ENCODE measurements at places on chromosomes 2 and 18.

DNA sequence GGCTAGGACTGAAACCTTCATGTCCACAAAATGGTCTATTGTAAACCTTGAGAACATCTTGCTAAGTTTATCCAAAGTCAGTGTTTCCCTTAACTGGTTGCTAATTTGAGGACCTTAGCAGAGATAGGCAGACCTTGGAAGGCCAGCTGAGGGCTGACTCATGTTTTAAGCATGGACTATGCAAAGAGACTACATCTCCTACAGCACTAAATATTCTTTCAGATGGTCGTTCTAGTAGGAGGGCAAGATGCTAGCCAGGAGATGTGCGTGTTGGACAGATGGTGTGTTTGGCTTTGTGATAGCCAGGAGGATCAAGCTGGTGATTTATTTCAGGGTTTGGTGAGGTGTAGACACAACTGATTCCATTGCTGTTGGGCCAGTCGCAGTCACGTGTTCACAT lies 75.8 kb downstream of the NRP2 start:
- DNase-seq, result no peak

DNA sequence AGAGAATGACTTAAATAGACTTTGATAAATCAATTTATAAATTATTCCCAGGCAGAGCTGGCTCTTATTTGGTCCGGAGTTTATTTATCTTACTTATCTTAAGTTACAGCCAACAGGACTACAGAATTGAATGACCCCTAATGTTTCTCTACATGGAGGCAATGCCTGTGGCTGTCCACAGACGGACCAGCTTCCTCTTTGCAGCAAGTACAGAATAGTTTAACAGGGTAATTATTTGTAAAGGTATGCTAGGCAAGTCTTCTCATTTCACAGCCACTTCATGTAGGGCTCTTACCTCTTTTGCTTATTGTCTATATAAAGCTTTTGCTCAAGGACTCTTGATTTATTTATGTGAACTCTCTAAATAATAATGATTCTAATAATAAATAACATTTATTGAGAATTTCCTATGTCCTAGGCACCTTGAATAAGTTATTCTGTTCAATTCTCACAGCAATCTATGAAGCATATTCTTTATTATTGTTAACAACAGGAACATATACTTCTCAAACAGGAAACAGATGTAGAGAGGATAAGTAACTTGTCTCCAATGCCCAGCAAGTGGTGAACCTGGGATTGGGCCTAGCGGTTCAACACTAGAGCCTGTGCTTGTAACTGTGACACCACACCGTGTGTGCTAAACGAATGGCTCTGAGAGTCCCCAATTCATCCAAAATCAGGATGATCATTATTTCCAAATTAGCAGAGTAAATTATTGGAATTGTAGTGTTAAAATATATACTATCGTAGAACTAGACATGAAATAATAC lies 58.8 kb upstream of the NXPH2 start:
- DNase-seq, result no peak

- peak; percentile 98 for DNase-seq
Observed at GRCh38 chr2:127064642-127065250, 42.2 kb downstream of the BIN1 start.

- DNase-seq, result no peak
Observed at GRCh38 chr2:177325554-177325953, 61.0 kb upstream of the NFE2L2 start.

DNA sequence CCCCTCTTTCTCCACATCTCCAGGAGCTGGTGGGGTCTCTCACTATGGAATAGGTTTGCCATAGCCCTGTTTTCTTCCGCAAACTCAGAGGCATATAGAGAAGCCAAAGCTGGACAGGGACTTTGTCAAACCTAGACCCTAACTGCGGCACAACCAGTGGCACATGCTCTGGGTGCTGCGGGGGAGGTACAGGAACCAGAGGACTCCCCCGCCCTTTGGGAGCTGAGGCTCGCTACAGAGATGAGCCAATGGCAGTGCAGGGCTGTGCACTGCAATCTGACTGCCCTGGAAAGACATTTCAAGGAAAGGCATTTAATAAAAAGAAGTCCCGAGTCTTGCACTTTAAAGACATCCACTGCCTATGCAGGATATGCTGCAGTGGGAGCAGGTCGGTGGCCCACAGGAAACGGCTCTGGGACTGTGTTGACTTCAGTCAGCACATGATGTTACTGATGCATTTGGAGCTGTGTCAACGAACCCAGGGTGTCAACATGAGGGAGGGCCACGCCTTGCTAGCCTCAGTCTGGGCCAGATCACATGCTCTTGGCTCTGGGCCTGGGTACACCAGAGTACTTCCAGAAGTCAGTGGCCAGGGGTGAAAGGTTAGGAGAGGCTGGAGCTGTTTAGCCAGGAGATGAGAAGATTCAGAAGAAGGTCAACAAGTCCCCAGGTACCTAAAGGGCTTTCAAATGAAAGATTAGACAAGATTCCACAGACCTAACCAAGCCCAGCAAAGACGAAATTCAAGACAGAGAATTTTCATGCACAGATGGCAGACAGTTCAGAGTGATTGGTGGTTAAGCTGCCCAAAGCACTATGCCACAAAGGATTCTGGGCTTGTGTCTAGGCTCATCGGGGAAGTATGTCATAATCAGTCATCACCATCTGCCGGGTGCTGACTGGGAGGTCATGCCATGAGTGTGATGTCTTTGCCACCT lies 8.2 kb downstream of the SLC35F6 start:
- peak; percentile 99 for DNase-seq

DNA sequence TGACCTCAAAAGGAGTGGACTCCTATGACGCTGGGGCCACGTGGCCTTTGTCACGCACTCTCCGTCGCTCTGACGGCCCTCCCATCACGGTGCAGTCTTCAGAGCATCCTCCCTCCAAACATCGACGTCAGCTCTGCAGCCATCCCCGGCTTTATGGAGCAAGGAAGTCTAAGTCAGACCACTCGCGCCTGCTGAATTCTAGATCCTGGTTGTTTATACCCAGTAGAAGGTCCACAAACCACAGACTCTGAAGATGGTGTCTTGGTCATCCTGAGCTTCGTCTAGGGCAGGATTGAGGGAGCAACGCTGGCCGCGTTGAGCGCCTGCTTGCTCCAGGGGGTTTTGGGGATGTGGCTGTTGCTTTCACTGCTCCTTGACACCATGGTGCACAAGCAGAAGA lies 228.0 kb upstream of the SALL3 start:
- no peak for DNase-seq

- no peak for DNase-seq
Observed at GRCh38 chr2:170770008-170770605, at the start of gene ERICH2. ERICH2 (plus strand) TSS chr2:170770378; CDS start chr2:170770682, 304 bp downstream.

- peak; percentile 28 for DNase-seq
Observed at GRCh38 chr2:128769457-128770142, 450.9 kb upstream of the HS6ST1 start.

DNA sequence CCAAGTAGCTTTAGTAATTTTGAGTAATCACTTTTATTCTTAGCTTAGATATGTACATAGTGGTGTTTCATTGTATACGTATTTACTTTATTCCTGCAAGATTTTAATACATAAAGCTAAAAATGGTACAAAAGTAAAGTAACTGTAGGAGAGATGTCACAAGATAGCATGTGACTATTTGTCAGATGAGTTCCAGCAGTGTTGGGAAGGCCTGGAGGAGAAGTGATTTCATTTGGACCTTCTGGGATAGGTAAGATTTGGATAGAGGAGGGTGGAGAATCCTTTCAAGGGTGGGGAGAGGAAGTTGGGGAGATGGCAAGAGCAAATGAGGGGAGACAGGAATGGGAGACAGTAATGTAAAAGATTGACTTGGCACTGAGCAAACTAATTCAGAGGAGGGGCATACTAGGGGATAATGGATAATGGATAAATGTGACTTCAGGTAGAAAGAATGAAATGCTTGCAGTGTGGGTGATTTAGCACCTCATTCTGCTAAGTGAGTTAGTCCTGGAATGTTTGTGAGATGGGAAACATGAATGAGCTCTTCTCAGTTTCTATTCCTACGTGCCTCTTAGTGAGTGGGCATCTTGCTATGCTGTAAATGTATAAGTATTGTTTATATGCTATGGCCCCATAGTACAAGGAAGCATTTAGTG lies 10.5 kb downstream of the WDR43 start:
- DNase-seq, result no peak

GRCh38 chr2:122469147-122469546 lies 713.7 kb downstream of the TSN start:
- no peak for DNase-seq

- DNase-seq, result no peak
Observed at GRCh38 chr2:177058747-177059146, 153.8 kb upstream of the HNRNPA3 start.

Measured in right atrium auricular region (tissue), 2 donors.